Right ventricle myocardium superior (tissue), 1 donor: ENCODE measurements at places on chromosomes 3 and 15.

- no peak for DNase-seq
These were observed 70.1 kb downstream of the SMAD3 start for GRCh38 chr15:67135494-67135893.

- no peak for DNase-seq
These were observed 7.4 kb downstream of the SEMA3G start for GRCh38 chr3:52437326-52438103.

GRCh38 chr3:34361921-34362320 is 563.5 kb downstream of the PDCD6IP start:
- DNase-seq, result no peak

DNA sequence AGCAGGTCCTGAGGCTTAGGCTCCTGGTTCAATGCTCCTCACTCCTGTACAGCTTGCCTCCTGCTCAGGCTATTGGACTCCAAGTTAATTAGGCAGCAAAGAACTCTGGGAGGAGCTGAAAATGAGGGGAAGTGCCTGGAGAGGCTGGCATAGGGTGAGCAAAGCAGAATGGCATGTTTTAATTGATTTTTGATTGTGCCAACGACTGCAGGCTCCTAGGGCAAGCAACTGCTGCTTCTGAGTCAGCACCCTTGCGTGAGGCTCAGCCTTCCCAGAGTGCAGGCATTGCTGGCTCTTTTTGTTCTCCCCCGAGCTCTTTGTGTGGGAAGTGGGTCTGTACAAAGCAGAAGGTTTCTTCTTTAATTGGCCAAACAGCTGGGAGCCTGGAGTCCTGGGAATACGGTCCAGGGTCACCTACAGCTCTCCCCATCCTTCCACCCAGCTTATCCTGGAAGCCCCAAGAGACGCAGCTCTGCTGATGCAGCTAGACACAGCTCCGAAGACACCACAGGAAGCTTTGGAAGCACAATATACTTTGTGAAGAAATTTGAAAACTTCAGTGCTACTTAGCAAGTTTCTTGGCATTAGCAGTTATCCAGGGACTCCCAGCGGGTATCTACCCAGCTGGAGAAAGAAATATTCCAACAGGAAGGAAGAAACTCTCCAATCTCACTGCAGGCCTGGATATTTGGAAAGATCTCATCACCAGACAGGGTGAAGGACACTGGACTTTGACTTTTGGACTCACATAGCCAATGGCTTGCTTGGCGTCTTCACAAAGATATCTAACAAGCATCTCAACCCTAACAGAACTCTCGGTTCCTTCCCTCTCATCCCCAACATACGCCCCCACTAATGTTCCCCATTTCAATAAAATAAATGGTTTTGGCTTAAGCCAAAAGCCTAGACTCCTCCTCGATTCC is 76.8 kb downstream of the BDH1 start:
- no peak for DNase-seq

GRCh38 chr15:72570059-72570458 is 84.4 kb upstream of the GOLGA6B start:
- DNase-seq, result no peak

GRCh38 chr3:169772305-169772896 is 795 bp upstream of the MYNN start:
- peak; percentile 78 for DNase-seq

DNA sequence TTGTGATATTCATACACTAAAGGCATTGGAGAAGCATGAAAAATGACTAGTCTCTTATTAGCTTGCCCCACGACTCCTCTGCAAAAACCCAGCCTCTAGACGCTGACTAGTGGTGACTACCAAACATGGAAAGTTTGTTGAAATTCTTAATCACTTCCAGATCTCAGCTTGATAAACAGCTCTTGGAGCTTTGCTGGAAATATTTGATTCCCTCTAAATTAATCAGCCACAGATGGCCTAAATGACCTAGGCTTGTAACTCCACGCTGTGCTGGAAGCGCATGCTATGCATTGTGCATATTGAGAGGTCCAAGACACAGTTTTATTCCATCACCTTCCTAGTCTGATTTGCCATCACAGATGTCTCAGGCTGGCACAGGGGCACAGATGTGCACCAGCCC is 244.7 kb upstream of the ST8SIA2 start:
- no peak for DNase-seq

DNA sequence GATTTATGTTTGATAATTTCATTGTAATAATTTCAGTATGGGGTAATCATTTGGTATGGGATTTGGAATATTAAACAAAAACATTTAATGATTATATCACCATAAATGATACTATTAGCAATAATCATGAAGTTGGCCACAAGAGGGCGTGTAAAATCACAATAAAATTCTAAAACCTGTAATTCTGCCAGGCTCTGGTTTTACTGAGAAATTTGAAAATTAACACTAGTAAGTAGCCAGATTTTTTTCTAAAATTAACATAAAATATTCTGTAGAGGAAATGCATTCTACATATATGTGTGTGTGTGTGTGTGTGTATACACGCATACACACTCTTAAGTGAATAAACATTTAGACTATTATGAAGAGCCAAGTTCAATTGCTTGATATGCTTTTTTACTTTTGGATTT is 40.5 kb downstream of the FEZF2 start:
- no peak for DNase-seq

- no peak for DNase-seq
These were observed 279.7 kb upstream of the TBL1XR1 start for GRCh38 chr3:177476921-177477435.

DNA sequence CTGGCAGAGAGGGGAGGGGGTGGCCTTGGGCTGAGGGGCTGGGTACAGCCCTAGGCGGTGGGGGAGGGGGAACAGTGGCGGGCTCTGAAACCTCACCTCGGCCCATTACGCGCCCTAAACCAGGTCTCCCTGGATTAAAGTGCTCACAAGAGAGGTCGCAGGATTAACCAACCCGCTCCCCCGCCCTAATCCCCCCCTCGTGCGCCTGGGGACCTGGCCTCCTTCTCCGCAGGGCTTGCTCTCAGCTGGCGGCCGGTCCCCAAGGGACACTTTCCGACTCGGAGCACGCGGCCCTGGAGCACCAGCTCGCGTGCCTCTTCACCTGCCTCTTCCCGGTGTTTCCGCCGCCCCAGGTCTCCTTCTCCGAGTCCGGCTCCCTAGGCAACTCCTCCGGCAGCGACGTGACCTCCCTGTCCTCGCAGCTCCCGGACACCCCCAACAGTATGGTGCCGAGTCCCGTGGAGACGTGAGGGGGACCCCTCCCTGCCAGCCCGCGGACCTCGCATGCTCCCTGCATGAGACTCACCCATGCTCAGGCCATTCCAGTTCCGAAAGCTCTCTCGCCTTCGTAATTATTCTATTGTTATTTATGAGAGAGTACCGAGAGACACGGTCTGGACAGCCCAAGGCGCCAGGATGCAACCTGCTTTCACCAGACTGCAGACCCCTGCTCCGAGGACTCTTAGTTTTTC is 4.9 kb downstream of the ISL2 start:
- DNase-seq, result no peak

- peak; percentile 51 for DNase-seq
These were observed 92.6 kb upstream of the ZBTB20 start for GRCh38 chr3:115239717-115240116.

- no peak for DNase-seq
These were observed 77.2 kb upstream of the KCNMB2 start for GRCh38 chr3:178459038-178459410.

- no peak for DNase-seq
These were observed 51.5 kb upstream of the NANOGP8 start for GRCh38 chr15:35136321-35137189.

- DNase-seq, result peak; percentile 45
These were observed 880 bp upstream of the CHRNA7 start for GRCh38 chr15:32029409-32029861.

DNA sequence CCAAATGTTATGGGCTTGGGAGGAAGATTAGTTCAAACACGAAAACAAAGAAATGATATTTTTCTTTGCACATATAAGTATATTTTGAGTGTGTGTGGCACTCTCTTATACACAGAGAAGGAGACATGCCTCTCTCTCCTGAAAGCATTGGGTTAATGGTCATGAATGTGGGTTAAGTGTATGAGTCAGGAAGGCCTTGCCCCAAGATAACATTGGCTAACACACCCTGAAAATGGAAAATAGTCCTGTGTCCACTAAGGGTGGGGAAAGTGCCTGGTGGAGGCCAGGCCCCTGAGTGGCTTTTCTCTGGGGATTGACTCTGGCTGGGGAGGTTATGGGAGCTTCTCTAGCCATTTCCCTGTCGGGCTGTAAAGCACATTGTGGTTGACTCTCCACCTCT is 332.7 kb upstream of the ONECUT1 start:
- no peak for DNase-seq

DNA sequence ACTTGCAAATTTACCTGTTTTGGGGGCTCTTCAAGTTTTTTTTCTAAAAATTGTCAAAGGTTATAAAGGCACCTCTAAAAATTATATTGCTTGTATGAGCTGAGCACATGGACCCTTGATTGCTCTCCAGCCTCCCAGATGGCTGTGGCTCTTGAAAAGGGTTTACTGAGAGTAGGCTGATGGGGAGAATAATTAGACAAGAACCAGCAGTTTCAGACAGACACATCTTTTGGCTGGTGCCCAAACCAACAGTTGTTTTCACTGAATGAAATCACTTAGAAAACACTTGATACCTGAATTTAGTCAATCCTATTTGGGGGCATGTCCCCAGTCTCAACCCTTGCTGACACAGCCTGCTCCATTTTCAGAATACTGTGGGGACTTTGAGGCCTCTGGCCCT is 217.6 kb downstream of the KBTBD8 start:
- no peak for DNase-seq

DNA sequence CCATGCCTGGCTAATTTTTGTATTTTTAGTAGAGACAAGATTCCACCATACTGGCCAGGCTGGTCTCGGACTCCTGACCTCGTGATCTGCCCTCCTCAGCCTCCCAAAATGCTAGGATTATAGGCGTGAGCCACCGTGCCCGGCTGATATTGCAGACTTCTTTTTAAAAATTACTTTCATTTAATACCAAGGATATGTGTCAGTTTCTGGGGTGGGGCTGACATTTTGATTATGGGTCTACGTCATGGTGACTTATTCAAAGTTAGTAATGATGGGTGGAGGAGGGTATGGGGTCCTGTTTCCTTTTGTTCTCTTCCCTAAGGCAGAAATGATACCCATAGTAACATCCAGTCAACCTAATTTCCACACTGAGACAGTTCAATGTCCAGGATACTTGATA is 34.7 kb downstream of the GBE1 start:
- DNase-seq, result no peak

GRCh38 chr3:44976002-44976815 is at the start of the genes EXOSC7 and ZDHHC3:
Gene EXOSC7 (plus strand): TSS chr3:44976244. CDS start chr3:44976278, 34 bp downstream.
Gene ZDHHC3 (minus strand): TSS chr3:44976174. CDS start chr3:44959436, 16,738 bp downstream.
- peak; percentile 94 for DNase-seq

DNA sequence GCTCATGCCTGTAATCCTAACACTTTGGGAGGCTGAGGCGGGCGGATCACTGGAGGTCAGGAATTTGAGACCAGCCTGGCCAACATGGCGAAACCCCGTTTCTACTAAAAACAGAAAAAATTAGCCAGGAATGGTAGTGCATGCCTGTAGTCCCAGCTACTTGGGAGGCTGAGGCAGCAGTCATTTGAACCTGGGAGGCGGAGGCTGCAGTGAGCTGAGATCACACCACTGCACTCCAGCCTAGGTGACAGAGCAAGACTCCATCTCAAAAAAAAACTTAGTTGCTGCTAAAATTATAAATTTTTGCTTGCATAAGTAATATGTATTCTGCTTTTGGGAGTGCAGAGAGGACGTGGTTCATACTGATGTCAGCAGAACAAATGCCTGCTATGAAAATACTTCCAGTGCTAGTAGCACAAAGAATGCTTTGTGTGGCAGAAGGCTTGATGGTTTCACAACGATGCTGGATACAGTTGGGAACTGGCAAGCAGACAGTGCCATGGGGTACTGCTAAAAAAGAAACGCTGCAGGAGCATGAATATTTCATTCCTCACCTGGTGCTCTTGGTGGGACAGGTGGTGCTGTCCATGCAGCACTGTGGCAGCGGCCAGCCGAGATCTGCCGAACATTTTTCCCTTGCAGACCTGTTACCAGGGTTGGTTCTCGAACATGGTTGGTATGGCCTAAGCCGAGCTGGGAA is 31.1 kb downstream of the FBXL22 start:
- DNase-seq, result no peak

DNA sequence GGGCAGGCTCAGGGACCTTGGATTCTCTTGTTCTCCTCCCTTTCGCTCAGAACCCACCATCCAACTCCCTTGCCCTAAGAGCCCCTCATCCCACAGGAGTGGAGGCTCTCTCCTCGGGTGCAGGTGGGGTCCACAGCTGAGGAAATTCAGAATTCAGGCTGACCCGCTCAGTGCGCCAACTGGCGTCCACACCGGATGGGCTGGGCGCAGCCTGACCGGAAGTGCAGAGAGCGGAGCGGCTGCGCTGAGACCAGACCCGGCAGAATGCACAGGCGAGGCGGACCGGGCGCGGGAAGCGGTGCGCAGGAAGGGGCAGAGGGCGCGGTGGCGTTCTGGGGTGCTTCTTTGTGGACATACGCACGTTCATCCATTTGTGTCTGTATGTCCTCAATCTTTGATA is 210.4 kb upstream of the NDN start:
- no peak for DNase-seq

GRCh38 chr15:65466901-65467300 is 44.2 kb upstream of the IGDCC4 start:
- DNase-seq, result no peak

- DNase-seq, result no peak
These were observed 487.5 kb upstream of the KCNMB2 start for GRCh38 chr3:178048768-178049167.

DNA sequence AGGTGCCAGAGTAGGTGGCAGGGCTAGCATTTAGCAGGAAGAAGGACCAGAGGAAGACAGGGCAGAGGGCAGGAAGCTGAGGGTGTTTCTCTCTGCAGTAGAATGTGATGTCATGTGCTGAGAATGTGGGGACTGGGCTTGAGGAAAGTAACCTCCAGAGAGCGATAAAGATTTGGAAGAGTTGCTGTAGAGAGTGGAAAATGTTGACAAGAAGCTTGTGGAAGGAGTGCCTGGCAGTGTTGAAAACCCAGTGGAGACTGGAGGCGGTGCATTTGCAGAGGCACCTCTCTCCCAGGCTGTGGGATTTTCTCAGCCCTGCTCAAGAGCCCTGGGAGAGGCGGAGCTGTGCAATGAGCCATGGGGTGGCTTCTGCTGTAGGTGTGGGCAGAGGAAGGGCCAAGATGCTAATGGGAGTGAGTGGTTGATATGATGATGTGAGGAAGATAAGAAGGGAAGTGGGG is 54.8 kb downstream of the MESD start:
- no peak for DNase-seq

- DNase-seq, result no peak
These were observed 72.6 kb upstream of the MFGE8 start for GRCh38 chr15:88985547-88986393.

DNA sequence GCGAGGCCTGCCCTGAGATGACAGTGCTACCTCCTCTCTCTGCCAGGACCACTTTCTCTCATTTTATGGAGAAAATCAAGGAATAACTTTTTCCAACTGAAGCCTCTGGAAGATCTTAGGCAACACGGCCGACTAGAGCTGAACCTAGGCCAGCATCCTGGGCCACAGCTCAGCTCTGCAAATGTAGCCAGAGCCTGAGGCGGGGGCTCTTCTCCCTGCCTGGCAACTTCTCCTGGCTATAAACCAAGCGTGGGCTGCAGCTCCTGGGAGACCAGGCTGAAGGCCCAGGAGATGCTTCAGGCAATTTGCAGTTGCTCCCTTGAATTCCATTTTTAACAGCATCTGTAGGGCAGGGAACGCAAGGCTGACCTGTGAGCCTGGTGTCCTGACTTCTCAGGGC is 74.9 kb downstream of the CEMIP start:
- DNase-seq, result peak; percentile 48

GRCh38 chr3:135576751-135577150 is 388.8 kb upstream of the PPP2R3A start:
- no peak for DNase-seq
